ENCODE measurements at places on chromosomes 12 and 14. TPM values are rescaled to one million over a fixed set of nuclear protein-coding genes. Genes with fewer than 3 reads are reported as not detected.

- H3K36me3 ChIP-seq: no peaks in the 10 kb centered on the region
- peak; percentile 78 for DNase-seq
- no peak overlapping the region for H3K27ac ChIP-seq
These were observed 240.0 kb upstream of the CPNE8 start for GRCh38 chr12:39145175-39145999.

- no peak overlapping the region for H3K4me3 ChIP-seq
- H3K27ac ChIP-seq: no peak overlapping the region
- no peaks in the 10 kb centered on the region for H3K27me3 ChIP-seq
- peaks cover 21% of the 10 kb centered on the region for H3K4me1 ChIP-seq
- no peak for DNase-seq
- no peaks in the 10 kb centered on the region for H3K36me3 ChIP-seq
These were observed 89.3 kb downstream of the OSBPL8 start for GRCh38 chr12:76470028-76470939.

DNA sequence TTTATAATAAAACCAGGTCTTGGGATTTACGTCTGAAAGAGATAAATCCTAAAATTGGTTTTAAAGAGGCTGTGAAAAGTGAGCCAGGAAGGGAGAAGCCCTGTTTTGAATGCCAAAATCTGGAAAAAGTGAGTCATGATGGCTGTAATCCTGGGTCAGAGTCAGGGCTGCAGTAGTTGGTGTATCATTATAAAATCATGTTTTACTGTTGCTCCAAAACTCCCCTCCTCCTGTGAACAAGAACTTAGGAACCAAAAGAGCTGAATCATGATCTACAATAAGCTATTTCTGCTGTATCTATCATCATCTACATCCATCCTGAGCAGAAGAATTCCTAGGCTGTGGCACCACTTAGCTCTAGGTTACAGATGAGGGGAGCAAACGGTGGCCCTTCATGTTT, 79.3 kb downstream of the LMO3 start:
- DNase-seq: no peak
- H3K27ac ChIP-seq: no peak overlapping the region
- no peak overlapping the region for H3K4me3 ChIP-seq

GRCh38 chr14:44168566-44168965, 338.5 kb downstream of the FSCB start:
- no peaks in the 10 kb centered on the region for H3K4me1 ChIP-seq
- no peaks in the 10 kb centered on the region for H3K36me3 ChIP-seq
- H3K4me3 ChIP-seq: no peak overlapping the region
- DNase-seq: no peak

DNA sequence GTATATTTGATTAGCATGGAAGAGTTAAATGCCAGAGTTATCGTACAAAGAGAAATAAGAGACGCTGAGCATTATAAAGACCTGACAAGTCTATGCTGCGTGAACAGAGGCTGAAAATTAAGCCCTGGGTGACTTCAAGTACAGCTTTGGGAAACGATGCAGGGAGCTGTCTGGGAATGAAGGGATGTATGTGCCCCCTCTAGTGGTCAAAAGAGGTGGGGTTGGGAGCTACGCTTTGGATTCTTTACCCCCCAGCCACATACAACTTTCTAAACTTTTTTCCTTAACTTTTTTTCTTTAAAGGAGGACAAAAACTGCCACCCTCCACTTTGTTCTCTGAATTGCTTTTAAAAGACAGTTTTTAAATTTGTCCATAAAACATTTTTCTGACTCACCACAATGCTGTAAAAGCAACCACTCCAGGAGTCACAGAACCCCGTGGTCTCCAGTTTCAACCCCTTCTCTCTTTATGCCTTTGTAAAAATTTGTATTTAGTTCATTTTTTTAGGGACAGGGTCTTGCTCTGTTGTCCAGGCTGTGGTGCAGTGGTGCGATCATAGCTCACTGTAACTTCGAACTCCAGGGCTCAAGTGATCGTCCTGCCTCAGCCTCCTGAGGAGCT, 59.4 kb downstream of the ZNF664 start:
- H3K4me3 ChIP-seq: no peak overlapping the region
- no peak for DNase-seq
- H3K4me1 ChIP-seq: peaks cover 5% of the 10 kb centered on the region

DNA sequence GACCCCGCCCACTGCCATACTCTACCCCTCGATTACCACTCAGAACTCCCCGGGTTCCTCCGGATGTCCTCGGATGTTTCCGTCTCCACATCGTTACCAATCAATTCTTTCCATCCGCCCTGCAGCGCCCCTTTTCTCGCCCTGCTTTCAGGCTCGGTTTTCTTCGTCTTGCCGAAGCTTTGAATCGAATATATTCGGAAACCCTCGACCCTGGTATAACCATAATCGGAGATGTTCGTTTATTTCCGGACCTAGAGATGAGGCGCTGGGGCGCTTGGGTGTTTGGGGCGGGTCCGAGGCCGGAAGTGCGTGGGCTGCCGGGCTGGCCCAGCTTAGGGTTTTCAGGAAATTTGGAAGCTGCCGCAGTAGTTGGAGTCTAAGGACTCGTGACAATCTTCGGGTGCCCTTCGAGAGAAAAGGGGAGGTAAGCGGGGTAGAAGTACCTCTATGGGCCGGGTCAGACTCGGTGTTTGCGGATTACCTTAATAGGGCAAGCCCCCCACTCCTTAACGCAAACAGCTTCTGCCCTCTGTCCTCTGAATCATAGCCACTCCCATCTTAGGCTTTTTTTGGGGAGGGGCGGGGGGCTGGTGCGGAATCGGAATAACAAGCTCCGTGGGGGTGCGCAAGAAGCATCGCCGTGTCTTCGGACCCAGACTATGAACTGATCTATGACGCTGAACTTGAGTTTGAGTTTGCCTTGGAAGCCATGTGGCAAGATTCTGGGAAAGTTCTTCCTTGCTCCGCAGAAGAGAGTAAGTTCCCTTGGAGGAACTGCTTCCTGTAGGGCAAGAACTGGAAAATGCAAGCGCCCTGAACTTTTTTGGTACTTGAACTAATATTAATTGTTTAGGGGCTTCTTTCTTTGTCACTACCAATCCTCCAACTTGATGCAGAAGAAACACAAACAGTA, at the start of gene C14orf119:
TSS of gene C14orf119 (plus strand) at position 310 of the 913 bp plus-strand sequence. CDS start 2,154 bp downstream, outside the sequence.
- peaks cover 47% of the 10 kb centered on the region for H3K36me3 ChIP-seq
- DNase-seq: peak; percentile 100
- H3K27ac ChIP-seq: peak within 1 kb of the TSS; percentile 98
- no peaks in the 10 kb centered on the region for H3K27me3 ChIP-seq
- peak within 1 kb of the TSS; percentile 93 for H3K4me3 ChIP-seq

GRCh38 chr14:33016613-33017012, 77.9 kb downstream of the NPAS3 start:
- H3K27ac ChIP-seq: no peak overlapping the region
- no peaks in the 10 kb centered on the region for H3K36me3 ChIP-seq
- no peaks in the 10 kb centered on the region for H3K4me1 ChIP-seq
- no peak for DNase-seq

GRCh38 chr12:52004042-52004648, 2.6 kb upstream of the TAMALIN start:
- H3K4me1 ChIP-seq: peaks cover 48% of the 10 kb centered on the region
- no peak overlapping the region for H3K4me3 ChIP-seq
- DNase-seq: peak; percentile 68
- no peaks in the 10 kb centered on the region for H3K36me3 ChIP-seq
- H3K27ac ChIP-seq: no peak overlapping the region
- H3K27me3 ChIP-seq: peaks cover 47% of the 10 kb centered on the region

DNA sequence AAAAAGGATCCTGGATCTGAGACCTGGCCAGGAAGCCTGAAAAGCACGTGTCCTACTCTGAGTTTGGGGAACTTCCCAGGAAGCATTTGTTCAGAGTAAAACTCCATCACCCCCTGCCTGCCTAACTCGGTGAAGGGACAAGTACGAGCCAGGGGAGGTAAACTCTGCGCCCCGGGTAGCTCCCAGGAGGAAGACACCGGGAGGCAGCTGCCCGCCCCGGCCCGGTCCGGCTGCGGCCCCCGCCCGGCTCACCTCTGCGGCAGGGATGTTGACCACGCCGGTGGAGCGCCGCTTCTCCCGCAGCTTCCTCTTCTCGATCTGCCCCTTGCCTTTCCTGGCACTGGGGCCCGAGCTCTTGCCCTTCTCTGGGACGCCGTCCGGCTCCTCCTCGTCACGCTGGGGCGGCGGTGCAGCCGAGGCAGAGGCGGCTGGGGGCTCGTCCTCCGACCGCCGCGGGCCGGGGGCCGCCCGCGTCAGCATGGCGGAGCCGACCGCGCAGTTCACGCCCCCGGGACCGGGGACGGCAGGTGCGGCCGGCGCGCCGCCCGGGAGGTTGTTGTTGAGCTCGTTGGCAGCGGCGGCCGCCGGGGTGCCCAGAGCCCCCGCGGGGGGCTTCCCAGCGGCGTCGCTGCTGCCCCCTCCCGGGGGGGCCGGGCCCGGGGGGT, 1.2 kb downstream of the PAWR start:
- peak overlapping the region; percentile 66 for H3K4me3 ChIP-seq
- peaks cover 34% of the 10 kb centered on the region for H3K4me1 ChIP-seq
- H3K27me3 ChIP-seq: peaks cover 47% of the 10 kb centered on the region
- DNase-seq: peak; percentile 57
- H3K27ac ChIP-seq: peak overlapping the region; percentile 76

GRCh38 chr14:102505775-102506625, 3.6 kb downstream of the ANKRD9 start:
- no peak overlapping the region for H3K4me3 ChIP-seq
- H3K27me3 ChIP-seq: no peaks in the 10 kb centered on the region
- peaks cover 25% of the 10 kb centered on the region for H3K4me1 ChIP-seq
- peaks cover 11% of the 10 kb centered on the region for H3K36me3 ChIP-seq
- DNase-seq: no peak

DNA sequence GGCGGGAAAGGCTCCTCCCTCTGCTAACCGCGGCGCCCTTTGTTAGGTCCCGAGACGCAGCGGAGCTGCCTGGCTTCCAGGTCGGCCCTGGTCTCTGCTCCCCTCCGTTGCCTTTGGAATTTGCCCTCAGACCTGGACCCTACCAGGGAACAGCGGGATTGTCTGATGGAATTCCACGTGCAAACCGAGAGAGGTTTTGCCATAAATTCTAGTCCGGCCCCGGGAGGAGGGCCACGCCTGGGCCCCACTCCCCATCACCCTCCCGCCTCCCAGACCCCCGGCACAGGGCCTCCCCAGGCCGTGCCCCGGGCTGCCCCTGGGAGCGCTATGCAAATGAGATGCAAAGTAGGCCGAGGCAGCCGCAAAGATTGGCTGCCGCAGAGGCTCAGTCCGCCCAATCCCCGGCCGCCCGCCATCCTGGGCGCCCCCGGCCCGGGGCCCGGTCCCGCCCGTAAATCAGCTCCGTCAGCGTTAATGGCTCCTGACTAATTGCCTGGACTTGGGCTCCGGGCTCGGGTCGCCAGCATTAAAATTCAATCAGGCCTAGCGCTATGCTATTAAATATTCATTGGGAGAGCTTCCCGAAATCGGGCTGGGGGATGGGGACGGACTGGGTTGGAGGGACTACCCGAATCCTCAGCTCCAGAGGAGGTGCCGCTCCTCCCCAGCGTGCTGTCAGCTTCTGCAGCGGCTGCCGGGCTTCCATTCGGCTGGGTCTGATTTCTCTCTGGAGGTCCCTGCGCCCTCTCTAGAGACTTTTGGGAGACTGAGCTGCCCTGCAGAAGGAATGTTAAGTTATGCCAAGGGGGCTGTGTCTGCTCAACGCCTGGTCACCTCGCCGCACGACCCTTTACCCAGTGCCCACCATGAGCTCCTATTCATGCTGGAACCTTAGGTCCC, 15.7 kb upstream of the FIGNL2 start:
- H3K36me3 ChIP-seq: no peaks in the 10 kb centered on the region
- peaks cover 19% of the 10 kb centered on the region for H3K4me1 ChIP-seq
- H3K27ac ChIP-seq: no peak overlapping the region
- H3K4me3 ChIP-seq: peak overlapping the region; percentile 26

DNA sequence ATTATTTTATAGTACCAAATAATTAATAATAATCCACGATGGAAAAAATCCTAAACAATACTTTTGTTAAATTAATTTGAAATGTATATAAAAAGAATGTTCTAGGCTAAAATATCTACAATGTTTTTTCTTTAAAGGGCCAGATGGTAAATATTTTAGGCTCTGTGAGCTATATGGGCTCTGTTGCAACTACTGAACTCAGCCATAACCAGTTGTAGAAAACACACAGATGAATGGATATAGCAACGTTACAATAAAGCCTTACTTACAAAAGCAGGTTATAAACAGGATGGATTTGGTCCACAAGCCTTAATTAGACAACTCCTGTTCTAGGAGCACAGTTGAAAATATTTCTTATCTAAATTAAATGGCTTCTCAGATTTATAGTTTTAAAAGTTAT, 245.2 kb downstream of the KCNC2 start:
- H3K4me1 ChIP-seq: no peaks in the 10 kb centered on the region
- H3K36me3 ChIP-seq: no peaks in the 10 kb centered on the region
- DNase-seq: no peak

Gene TMEM233
- 1.1 TPM for total RNA-seq

Gene IL25
- total RNA-seq: not detected

Gene PLEKHH1
- 1.2 TPM for total RNA-seq

Gene TXNDC16
- total RNA-seq: 6.2 TPM

Gene LPAR5
- 1.5 TPM for total RNA-seq

Measured in left lung (tissue), 14 donors.